ENCODE measurements at places on chromosomes 3 and 15.

- DNase-seq, result no peak
These were observed 41.3 kb upstream of the RARB start for GRCh38 chr3:25386686-25387255.

DNA sequence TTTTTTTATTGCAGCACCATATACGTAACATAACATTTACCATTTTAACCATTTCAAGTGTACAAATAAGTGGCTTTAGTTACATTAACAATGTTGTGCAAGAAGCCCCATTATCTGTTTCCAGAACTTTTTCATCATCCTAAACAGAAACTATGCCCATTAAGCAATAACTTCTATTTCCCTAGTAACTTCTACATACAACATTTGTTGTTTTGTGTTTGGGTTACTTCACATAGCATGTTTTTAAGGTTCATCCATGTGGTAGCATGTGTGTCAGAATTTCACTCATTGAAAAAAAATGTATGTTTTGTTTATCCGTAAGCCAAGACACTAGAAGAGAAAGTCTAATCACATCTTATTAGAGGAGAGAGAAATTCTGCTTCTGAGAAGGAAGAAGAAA lies 450.5 kb upstream of the PDZRN3 start:
- no peak for DNase-seq

- no peak for DNase-seq
These were observed 3.3 kb downstream of the RPL35A start for GRCh38 chr3:197953325-197953724.

GRCh38 chr3:138438896-138439295 lies 4.5 kb downstream of the ESYT3 start:
- peak; percentile 31 for DNase-seq

DNA sequence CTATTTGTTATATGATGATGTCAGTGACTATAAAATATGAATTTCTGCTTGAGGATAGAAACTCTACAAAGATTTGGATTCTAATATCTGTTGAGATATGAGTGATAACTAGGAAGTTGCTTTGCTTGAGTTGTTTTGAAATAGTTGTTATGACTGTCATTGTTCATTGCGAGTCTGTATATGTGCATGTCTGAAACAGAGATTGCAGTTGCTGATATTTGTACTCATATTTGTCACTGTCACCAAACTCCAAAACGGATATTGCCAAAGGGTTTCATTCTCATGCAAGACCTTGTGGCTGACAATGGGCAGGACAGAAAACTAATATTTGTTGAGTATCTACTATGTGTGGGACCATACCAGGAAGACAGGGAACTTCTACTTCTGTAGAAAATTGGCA lies 240.2 kb downstream of the CD47 start:
- DNase-seq, result peak; percentile 56

- DNase-seq, result no peak
These were observed 591.7 kb downstream of the RSL24D1 start for GRCh38 chr15:54605043-54605442.

DNA sequence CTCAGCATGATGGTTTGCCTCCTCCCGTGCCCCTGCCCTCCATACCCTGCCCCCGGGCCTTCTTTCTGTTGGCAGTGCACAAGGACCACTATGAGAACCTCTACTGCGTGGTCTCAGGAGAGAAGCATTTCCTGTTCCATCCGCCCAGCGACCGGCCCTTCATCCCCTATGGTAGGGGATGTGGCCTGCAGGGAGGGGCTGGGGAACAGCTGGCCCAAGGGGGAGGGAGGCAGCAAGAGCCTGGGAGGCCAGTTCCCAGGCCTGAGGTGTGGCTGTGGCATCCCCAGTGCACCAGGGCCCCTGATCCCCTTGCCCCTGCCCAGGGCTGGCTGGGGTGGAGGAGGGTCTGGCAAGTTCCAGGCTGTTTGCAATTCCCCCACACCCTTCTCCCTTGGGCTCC lies 2.6 kb upstream of the PLA2G4B start:
- DNase-seq, result no peak

GRCh38 chr15:39587731-39588530 lies 7.1 kb downstream of the THBS1 start:
- DNase-seq, result no peak

- no peak for DNase-seq
These were observed 29.1 kb upstream of the RARRES1 start for GRCh38 chr3:158761350-158761749.

GRCh38 chr15:61382927-61383326 lies 153.8 kb upstream of the RORA start:
- DNase-seq, result no peak

DNA sequence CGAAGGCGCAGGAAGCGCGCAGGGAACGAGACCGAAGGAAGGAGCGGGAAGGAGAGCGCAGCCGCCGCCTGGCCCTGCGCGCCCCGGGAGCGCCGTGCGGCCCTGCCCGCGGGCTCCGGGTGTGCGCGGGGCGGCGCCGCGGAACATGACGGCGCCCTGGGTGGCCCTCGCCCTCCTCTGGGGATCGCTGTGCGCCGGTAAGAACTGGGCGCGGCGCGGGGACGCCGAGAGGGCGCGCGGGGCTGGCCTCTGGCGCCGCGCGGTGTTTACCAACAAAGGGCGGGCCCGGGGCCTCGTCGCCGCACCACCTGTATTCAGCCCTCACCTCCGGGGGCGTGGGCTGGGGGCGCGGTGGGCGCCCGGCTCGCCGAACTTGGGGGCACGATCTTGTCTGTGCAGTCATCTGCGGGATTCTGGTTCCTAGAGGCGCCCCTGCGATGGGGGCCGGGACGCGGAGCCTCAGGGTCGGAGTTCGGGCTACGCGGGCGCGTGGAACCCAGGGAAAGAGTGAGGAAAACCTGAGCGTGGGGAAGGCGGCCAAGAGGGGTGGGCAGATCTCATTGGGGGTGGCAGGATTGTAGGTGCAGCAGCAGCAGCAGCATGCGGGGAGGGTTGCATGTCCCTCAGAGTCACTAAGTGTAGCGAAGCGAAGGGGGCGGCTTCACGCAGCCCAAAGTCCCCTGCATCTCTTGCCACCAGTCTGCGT lies 641 bp downstream of the ACVR2B start:
- peak; percentile 59 for DNase-seq

DNA sequence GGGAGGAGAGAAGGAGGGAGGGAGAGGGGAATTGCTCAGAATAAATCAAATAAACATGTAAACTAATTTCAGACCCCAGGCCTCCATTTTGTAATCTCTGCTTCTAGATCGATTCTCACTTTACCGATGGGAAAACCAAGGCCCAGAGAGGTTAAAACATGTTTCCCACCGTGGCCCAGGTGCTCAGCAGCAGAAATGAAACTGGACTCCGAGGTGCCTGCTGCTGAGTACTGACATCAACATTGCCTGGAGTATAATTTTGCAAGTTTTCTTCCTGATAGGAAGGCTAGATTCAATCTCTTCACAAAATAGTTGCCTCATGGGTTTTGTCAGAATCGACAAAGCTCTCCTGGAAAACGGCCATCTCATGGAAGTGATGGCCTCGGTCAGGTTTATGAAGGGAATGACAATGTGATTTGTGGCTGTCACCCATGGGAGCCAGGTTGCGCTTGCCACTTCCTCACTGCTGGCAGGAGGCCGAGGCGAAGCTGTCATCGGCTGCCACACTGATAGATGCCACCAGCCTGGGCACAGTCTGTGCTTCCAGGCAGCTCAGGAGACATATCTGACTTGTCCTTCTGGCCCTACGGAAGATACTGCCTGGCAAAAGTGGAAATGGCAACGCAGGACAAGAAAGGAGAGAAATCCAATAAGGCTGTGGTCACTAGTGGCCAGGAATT lies 133.1 kb upstream of the LRRN1 start:
- DNase-seq, result peak; percentile 6

- DNase-seq, result no peak
These were observed 78.9 kb downstream of the GTF2E1 start for GRCh38 chr3:120821426-120821825.

DNA sequence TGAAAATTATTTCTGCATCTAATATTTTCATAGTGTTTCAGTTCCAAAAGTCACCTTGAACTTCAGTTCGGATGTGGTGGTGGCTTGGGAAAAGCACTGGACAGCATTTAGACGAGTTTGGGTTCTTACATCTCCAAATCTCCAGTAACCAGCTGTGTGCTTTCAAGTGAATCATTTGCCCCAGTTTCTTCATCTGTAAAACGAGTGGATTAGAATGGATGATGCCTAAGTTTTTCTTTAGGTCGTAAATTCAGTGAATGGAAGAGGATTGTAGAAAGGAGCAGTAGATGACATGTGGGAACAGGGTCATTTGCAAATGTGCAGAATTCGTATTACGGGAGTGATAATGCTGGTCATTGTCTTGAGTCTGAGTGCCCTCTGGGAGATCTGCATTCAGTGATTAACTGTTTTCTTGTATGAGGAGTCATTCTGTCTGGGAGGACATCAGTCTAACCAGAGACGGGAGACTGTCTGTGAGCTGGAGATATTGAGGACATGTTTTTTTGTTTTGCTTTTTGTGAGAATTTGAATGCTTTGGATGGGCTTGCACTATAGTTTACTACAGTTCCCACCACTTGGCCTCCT lies 641.6 kb upstream of the TBL1XR1 start:
- no peak for DNase-seq

DNA sequence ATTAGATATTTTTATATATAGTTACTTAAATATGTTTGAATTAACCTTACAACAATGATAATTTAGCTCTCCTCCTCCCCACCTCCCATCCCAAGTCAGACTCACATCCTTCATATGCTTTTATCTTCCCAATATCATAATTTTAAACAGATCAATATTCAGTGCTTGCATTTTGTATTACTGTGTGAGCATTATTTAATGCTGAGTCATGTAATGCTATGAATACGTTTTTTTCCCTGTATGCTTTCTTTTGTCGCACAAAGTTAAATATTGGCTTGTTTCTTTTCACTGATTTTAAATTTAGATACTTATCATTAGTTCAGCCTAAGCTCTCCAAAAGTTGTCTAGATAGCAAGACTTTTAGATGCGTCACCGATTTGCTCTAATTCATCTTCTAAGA lies 471.6 kb upstream of the SGO1 start:
- no peak for DNase-seq

- no peak for DNase-seq
These were observed 25.2 kb downstream of the ARHGEF3 start for GRCh38 chr3:56776556-56776950.

DNA sequence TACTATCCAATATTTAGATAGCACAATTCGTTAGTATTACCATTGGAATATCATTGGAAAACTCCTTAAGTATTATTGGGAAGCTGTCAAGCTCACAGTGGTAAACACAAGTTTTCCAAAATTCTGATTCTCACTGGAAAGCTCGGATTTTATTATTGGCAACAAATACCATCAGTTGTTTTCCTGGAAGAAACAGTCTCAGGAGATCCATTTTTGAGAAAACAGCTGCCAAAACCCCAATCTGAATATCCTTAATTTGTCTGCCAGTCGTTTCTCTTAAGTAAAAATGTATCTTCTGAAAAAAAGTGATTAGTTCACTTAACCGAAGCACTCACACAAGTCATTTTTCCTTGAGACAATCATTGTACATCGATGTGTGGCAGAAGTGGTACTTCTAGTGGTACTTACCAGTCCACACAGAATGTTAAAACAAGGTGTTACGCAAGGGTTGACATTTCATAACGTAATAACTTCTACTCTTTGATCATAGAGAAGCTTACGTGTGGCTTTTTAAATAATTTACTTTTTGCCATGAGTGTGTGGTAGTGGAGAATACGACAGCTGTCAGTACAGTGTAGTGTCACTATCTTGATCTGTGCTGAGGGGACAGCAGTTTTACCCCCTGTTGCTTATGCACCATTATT lies 74.9 kb downstream of the FAM43A start:
- DNase-seq, result peak; percentile 43

DNA sequence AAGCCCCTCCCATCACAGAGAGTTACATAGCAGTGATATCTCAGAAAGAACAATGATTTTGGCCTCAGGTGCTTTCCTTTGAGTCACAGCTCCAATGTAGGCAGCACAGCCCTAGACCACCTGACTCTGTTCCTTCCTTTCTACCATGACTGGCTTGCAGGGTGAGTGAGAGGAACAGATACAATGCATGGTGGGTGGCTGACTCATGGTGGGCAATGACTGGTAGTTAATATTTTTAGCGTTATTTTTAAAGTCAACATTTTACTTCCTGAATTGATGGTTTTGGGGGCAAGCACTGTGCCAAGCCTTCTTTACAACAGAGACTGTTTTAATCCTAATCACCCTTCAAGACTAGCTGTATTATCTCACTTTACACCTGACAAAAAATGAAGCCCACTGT lies 32.8 kb upstream of the ST3GAL6 start:
- peak; percentile 36 for DNase-seq

DNA sequence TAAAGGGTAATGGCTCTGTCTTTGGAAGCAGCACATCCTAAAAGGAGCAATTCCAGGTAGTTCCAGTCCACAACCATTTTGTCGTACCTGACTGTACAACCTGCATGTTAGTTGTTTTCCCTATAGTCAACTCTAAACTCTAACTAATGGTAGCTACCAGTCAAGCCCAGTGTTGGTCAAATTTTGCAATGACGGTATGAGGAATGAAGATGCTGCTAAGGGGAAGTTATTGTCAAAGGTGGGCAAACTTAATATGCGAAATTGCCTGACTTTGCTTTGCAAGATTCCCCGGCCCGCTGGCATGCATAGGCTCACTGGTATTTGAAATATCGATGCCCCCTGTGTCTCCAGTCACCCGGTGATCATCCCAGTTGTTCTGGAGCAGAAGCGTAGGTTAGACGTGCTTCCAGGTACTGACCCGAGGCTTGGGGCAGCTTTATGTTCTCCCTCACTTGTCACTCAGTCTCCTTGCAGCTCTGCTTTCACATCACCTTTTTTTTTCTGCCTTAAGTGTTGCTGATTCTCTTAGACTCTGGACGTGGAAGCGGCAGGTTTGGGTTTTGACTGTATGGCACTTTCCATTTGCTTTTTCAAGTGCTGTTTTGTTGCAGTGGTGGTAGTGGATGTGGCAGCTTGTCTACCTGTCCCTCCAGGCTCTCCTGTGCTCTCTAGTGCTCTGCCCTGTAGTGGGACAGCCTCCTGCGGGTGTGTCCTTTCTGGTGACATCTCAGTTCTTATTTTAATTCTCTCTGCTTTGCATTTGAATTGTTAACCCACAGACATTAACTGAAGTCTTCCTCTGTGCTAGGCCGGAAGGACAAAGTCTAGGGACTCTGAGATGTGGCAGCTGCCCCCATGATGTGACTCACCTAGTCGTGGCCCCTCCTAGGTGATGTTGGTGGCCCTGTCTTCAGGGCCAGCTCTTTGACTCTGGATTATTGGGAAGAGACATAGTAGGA lies 95.8 kb upstream of the UMPS start:
- DNase-seq, result no peak

- no peak for DNase-seq
These were observed 26.2 kb downstream of the SLC12A8 start for GRCh38 chr3:125186261-125186787.

GRCh38 chr3:175260145-175260794 lies 401.1 kb downstream of the NAALADL2 start:
- no peak for DNase-seq

All from hematopoietic multipotent progenitor cell treated with erythropoietin and hydrocortisone succinate and interleukin-3 and kit ligand, for 6 days (in vitro differentiated cells).